ENCODE measurements at places on chromosomes 12 and 14.

- DNase-seq: no peak
These were observed 254 bp upstream of the CCDC177 start for GRCh38 chr14:69574954-69575295.

GRCh38 chr14:101862711-101863110 is 101.2 kb downstream of the PPP2R5C start:
- DNase-seq: no peak

- DNase-seq: no peak
These were observed 19.2 kb upstream of the TBX5 start for GRCh38 chr12:114425031-114425626.

GRCh38 chr12:93176610-93177126 is 201.1 kb upstream of the NUDT4 start:
- no peak for DNase-seq

- no peak for DNase-seq
These were observed 96.2 kb upstream of the CPM start for GRCh38 chr12:69028941-69029729.

DNA sequence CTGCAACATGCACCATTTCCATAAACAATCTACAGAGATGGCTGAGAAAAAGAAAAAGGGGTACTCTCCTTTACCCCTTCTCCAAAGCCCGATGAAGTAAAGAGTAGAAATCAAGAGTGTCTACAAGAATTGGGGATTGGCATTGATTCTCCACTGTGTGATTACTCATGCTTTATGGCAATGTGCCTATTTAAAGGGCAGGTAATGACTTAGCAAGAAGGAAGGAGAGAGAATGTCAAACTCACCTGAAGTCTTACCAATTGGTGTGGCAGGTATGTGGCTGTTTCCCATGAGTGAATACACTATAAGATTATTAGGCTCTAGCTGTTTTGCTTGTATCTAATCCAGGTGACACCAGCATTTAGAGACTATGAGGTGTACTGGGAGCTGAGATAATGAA is 275.3 kb downstream of the CCER1 start:
- no peak for DNase-seq

- peak; percentile 12 for DNase-seq
These were observed 41.4 kb downstream of the COX16 start for GRCh38 chr14:70317969-70318634.

GRCh38 chr12:13082861-13083260 is 20.6 kb downstream of the GSG1 start:
- no peak for DNase-seq

GRCh38 chr14:22538671-22539228 is 50.3 kb downstream of the DAD1 start:
- no peak for DNase-seq

DNA sequence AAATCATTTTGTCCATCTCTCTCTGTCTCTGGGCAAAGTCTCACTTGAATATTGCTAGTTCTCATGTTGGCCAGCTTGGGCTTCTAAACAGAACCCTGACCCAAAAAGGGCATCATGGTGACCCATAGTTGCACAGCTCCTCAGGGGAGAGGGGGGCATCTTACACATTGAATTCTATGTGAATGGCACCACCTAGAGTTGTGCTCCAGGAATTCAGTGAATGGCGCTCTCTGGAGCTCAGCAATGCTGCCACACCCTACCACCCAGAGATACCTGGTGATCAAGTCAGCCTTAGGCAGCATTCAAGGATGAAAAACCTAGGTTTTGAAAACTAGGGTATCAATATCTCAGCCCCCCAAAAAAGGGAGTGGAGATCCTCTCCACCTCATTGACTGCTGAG is 50.6 kb downstream of the SMUG1 start:
- no peak for DNase-seq

GRCh38 chr14:56751471-56751870 is 58.8 kb downstream of the OTX2 start:
- DNase-seq: no peak

GRCh38 chr12:33423706-33424105 is 15.9 kb downstream of the SYT10 start:
- no peak for DNase-seq

GRCh38 chr12:53754633-53755264 is 3.0 kb upstream of the CISTR start:
- no peak for DNase-seq

DNA sequence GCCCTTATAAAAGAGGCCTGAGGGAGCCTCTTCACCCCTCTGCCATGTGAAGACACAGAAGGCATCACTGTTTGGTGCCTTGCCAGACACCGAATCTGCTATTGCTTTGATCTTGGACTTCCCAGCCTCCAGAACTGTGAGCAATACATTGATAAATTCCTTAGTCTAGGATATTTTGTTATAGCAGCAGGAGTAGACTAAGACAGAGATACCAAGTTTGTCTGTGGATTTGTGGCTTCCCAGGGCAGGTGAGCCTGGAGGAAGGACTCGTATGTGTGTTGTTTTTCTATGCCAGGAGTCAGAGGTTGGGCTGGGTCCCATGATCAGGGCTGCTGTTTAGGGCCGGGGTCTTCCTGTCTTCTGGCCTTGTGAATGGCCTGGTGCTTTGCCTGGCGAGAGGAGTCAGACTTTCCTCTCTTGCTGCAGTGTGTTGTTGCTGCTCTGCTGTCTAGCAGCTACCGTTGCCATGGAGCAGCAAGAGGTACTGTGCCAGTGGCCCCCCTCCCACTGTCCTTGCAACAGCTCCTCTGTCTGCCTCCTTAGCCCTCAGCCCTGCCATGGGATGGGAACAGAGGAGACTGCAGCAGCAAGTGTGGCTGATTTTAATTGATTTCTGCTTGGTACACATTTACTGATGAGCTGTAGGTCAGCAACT is 111.2 kb downstream of the CHST11 start:
- DNase-seq: peak; percentile 44

GRCh38 chr12:4434706-4435425 is 10.7 kb downstream of the FGF6 start:
- no peak for DNase-seq

GRCh38 chr14:74362361-74362915 is 14.2 kb downstream of the VRTN start:
- peak; percentile 46 for DNase-seq

DNA sequence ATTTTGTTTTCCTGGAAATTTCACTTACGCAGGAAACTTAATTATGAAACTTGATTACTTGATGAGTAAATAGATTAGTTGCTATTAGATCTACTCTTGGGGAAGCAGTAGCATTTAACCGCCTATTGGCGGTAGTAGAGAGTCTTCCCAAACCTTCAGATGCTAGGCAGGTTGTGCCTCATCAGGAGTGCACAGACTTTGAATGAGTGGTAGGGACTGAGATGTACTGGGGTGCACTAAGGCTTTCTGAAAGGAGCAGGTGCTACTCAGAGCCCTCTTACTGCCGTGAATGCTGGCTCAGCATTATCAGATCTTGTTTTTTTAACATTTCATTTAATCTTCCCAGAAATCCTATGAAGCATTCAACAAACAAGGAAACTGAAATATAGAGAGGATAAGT is 7.7 kb downstream of the GATC start:
- peak; percentile 37 for DNase-seq

DNA sequence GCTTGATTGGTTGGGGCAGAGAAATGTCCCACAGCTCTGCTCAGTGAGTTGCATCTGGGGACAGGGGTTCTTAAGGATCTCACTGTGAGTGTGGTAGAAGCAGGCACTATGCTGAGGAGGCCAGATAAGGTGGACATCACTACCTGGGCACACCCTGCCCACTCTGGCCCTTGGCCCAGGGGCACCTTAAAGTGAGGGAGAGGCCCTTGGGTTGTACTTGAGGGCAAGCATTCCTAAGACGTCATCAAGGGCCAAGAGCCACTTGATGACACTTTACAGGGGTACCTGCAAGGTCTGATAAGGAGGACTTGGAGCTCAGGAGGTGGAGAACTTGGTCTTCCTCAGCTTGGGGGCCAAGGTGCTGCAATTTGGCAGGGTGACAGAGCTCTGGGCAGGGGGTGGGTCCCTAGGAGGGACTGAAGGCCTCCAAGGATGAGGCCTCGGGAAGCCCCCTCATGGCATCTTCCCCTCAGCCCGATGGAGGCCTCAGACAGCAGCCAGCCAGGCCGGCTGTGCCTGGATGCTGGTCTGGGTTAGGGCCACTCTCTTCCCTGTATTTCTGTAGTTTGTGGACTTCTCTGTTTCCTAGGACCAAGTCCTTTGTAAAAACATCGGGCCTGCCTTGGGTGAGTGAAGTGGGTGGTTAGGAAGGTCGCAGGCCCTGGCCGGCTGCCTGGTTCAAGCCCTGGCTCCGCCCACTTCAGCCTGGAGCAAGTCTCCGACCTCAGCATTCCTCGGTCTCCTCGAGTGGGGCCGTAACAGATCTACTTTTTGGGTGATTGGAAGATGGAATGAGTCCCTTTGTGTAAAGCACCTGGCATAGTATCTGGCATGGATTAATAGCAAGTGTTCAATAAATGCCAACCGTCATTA is 24.8 kb downstream of the GPR68 start:
- DNase-seq: no peak

GRCh38 chr12:110279566-110280375 is 1.3 kb upstream of the ATP2A2 start:
- no peak for DNase-seq

- DNase-seq: no peak
These were observed 134.8 kb upstream of the EGLN3 start for GRCh38 chr14:34085695-34086094.

GRCh38 chr12:51549637-51550036 is 41.4 kb upstream of the SCN8A start:
- no peak for DNase-seq

GRCh38 chr12:107684990-107685359 is 624 bp upstream of the PWP1 start:
- DNase-seq: peak; percentile 41

DNA sequence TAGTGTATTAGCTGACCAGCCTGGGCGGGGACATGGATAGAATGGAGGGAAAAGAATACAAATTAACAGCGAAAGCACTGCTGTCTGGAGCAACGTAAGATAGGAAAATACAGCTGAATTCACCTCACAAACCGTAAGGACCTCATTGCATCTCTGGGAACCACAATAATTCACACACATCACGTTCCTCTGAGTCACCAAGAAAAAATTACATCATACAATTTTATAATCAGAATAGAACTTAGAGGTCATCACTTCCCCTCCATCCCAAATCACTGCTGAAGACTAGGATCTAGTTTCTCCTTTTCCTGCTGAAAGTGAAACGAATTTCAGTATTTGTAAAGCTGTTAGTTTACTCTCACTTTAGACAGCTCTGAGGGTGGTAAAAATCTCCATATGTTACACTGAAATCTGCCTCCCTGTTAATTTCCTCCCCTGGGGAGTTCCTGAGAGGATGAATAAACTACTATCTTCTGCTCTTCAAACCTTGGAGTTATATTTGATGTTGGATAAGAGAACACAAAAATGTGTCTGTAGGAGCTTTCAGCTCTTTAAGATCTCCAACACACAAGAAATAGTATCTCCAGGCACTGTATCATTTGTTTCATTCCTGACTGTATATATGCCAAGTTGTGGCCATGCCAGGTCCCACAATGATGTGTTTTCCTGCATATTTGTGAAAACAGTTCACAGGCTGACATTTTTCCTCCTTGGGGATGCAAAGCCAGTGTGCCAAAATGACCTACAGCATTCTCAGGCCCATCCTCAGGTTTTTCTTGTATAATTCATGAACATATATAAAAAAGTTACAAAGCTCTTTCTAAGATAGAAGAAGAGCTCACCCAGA is 63.8 kb upstream of the SSTR1 start:
- no peak for DNase-seq

DNA sequence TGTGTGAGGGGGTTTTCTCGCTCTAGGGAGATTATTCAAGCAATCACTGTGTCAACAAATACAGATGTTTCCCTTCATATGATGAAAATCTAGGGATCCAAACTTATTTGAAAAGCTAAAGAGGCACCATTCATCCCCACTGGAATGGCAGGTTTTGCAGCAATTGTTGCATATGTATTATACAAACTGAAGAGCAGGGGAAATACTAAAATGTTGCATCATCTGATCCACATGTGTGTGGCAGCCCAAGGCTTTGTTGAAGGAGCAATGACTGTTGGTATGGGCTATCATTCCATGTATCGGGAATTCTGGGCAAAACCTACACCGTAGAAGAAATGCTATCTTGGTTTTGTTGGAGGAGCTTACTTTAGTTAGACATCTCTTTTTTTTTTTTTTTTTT is 4.1 kb upstream of the PRPF40B start:
- no peak for DNase-seq

GRCh38 chr14:66038212-66038611 is 448.0 kb upstream of the CCDC196 start:
- no peak for DNase-seq

DNA sequence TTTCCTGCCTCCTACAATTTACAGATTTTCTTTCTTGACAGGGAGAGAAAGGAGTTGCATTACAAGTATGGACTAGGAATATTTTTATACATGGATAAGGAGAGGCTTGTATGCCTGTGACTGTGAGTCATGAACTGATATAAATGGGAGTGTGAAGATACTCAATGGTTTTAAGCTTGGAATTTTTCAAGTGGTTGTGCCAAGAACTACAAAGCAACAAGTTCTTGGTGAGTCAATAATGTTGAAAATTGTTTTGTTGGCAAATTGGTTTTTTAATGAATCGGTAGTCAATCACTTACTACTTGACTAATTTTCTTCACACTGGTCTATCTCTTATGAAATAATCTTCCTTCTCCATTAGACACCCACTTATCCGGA is 58.9 kb upstream of the HMGA2 start:
- no peak for DNase-seq

- DNase-seq: no peak
These were observed 174.7 kb upstream of the ALG10B start for GRCh38 chr12:38141861-38142260.

DNA sequence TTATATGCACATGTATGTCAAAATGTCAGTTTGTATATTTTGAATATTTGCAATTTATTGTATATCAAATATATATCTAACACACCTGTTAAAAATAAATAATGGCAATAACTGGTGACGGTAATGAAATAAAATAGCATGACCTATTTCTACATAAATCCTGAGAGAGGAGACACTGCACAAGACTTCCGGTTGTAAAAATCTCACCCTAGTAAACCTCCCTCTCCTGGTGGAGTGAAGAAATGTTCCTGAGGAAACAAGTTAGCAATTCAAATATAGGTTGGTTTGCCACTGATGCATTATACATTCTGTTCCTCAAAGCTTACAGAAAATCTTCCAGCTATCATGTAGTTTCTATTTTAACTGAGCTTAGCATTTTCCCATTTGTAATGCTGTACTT is 166.1 kb upstream of the SYT10 start:
- DNase-seq: peak; percentile 47

GRCh38 chr12:46332260-46332659 is 40.3 kb downstream of the SLC38A2 start:
- DNase-seq: no peak

- peak; percentile 7 for DNase-seq
These were observed 57.1 kb downstream of the ZDHHC17 start for GRCh38 chr12:76820888-76821482.

DNA sequence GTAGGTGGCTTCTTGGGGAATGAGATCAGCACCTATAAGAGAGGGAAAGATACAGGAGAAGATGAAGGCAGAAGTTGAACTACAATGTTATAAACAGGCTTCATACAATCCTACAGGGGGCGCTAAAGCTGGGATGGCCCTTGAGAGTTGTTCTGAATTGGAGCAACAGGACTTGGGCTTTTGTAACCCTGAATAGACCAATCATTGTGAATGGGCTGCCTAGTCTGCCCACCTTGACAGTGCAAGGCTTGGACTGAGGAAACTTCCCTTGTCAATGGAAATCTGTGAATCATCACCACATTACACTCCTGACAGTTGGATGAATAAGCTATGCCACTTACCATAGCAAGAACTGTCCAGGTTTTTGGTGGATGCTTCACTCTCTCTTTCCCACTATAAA is 306.1 kb downstream of the KCNC2 start:
- DNase-seq: peak; percentile 16

- no peak for DNase-seq
These were observed 92.5 kb upstream of the MYL2 start for GRCh38 chr12:111012918-111013317.

Data from Jurkat, Clone E6-1 (cell line).